Right forelimb (tissue), 1 donor: ENCODE measurements at places on chromosomes 7 and 10.

DNA sequence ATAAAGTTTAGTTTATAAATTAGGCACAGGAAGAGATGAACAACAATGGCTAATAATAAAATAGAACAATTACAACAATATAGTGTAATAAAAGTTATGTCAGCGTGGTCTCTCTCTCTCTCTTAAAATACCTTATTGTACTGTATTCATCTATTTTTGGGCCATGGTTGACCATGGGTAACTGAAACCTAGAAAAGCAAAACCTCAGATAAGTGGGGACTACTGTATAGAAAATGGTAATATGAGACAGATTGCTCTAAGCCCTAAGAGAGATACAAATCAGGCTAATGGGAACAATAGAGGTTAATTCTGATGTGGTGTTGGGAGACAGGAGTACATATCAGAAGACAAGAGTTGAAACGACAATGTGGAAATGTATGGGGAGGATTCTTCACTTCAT lies 86.2 kb downstream of the ZNF365 start:
- no peak for DNase-seq

- no peak for DNase-seq
Observed at GRCh38 chr10:72697716-72698115, 5.8 kb downstream of the MCU start.

GRCh38 chr10:3512263-3512662 lies 272.7 kb downstream of the KLF6 start:
- DNase-seq: no peak

- no peak for DNase-seq
Observed at GRCh38 chr7:77665161-77665560, 31.1 kb upstream of the RSBN1L start.

DNA sequence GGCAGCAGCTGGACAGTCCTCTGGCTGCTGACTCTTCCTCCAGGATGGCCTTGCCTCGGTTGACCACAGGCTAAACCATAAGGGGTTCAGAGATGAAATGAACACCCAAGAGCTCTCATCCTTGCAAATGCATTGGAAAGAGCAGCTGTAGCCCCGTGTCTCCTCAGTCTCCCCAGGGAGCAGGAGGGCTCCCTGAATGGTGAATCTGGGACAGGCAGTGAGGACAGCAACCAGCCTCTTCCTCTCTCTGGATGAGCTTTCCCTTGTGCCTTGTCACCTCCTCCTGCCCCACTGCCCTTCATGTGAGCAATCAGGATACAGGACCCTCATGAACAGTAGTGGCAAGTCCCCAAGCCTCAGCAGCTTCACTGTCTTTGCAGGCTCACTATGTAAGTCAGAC lies 23.9 kb upstream of the GDF10 start:
- DNase-seq: peak; percentile 20

GRCh38 chr10:115941361-115941771 lies 331.6 kb downstream of the GFRA1 start:
- DNase-seq: no peak

DNA sequence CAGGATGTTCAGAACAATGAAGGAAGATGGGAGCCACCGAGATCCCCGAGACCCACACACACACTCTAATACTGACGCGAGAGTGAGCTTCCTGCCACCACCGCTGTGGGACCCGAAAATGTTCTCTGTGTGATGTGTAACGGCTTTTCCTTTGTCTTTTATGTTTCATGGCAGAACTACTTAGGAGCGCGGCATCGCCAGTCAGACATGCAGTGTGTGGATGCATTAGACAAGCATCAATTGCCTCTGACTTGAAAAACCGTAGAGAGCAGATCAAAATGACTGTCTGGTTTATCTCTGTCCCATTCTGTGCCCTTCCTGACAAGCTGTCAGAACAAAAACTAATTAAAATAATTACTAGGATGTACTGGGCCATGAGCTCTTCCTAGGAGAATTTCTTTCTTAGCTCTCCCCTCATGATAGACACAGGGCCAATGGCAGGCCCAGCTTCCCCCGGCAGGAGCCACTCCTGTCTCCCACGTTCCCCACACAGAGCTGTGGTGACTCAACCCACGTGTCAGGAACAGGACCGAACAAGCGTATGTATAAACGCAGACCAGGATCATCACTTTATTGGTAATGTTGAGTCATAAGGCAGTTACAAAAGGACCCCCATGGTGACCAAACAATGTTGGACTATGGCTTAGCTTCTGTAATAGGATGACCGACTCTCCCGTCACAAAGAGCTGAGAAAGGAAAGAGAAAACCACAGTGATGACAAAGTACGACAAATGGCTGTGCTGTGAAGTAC lies 705.0 kb downstream of the PARD3 start:
- no peak for DNase-seq

- no peak for DNase-seq
Observed at GRCh38 chr10:125096975-125097374, 63.4 kb downstream of the CTBP2 start.

DNA sequence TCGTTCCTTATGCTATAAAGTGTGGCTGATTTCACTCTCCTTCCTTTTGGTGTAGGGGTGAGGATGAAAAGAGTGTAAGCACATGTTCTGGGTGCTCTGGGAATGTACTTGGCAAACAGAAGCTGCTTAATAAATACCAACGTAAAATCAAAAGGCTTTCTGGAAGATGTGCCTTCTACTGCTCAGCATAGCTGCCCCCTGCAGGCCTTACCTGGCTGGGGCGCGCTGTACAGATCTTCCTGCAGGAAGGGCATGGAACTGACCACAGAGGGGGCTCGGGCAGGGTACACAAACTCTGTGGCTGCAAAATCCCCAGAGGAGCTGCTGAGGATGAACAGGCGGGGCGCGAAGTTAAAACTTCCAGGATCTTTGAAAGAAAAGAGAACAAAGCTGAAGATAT lies 169.4 kb downstream of the SVIL start:
- DNase-seq: peak; percentile 9

DNA sequence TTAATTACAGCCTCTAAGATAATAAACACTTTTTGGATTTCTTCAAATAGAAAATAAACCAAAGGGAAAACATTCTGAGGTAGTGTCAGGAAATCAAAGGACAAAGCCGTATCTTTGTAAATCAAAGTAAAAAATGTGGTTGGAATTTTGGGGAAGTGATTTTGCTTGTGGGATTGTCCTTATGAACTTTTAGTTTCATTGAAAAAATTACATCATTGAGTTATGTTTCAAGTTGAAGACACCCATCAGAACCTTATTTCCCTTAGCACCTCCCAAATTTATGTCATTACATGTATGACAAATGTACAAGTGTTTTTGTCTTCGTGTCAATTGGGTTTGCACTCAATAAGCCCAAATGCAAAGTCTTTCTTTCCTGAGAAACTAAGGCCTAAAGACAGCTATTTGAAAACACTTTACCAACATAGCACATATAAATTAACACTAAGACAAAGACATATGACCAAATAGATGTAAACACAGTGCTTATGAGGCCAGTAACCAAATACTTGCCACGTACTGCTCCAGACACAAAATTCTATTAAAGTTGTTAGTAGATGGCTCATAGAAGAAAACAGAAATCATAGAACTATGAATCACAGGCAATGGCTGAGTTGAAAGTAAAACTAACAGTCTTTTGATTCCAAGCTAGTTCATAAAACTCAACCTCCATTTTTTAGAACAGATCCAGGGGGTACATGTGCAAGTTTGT lies 26.9 kb upstream of the LAMB4 start:
- no peak for DNase-seq

DNA sequence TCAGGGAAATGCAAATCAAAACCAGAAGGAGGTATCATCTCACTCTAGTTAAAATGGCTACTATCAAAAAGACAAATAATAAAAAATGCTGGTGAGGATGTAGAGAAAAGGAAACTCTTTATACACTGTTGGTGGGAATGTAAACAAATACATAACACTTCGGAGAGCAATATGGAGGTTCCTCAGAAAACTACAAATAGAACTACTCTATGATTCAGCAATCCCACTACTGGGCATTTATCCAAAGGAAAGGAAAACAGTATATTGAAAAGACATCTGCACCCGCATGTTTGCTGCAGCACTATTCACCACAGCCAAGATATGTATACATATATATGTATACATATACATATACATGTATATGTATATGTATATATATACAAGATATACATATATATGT lies 94.2 kb downstream of the C10orf90 start:
- no peak for DNase-seq

DNA sequence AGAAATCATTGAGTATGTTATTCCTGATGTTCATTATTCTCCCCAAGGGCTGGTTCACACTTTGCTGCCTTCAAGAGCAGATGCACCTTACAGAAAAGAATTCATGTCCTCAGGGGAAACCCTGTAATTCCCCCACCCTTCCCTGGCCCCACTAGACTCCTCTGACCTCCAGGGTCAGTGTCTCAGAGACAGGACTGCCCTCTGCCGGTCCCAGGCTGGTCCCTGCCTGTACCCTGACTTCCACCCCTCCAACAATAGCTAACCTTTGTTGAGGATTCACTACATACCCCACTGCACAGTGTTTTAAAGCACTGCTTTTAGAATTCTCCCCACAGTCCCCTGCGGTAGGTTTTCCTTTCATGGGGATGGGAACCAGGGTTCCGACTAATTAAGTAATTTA lies 4.4 kb upstream of the SEPHS1 start:
- no peak for DNase-seq

DNA sequence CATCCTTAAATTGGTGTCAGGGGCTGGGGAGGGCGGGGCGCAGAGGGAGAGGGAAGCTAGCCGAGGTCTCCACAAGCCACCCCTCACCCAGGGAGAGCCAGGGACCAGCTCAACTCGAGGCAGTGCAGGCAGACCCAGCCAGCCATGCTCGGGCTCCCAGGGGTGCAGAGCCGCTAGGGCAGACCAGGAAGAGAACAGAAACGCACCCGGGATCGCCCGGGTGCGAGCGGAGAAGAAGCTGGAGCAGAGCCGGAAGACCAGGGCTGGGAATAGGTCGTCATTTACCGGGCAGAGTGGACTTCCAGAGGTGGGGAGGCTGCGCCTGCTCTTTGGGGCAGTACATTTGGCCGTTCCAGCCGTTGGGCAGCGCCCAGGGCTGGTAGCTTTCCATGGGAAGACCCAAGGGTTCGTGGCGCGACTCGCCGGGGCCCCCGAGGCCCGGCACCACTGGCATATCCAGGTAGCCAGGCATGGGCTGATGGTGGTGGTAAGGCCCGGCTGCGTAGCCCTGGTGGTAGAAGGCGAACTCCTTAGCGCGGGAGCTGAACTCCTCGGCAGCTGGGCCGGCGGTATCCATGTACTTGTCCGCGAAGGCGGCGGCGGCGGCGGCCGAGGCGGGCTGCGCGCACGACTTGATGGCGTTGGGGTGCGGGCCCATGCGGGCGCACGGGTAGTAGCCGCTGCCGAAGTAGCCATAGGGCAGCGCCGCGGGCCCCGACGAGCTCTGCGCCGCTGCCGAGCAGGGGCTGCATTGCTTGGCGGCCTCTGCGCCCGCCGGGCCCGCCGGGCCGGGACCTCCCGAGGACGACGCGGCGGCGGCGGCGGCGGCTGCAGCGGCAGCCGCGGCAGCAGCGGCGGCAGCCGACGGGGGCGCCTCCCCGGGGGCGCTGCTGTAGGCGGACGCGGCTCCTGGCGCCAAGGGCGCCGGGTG lies 755 bp downstream of the HOXA13 start:
- peak; percentile 73 for DNase-seq

DNA sequence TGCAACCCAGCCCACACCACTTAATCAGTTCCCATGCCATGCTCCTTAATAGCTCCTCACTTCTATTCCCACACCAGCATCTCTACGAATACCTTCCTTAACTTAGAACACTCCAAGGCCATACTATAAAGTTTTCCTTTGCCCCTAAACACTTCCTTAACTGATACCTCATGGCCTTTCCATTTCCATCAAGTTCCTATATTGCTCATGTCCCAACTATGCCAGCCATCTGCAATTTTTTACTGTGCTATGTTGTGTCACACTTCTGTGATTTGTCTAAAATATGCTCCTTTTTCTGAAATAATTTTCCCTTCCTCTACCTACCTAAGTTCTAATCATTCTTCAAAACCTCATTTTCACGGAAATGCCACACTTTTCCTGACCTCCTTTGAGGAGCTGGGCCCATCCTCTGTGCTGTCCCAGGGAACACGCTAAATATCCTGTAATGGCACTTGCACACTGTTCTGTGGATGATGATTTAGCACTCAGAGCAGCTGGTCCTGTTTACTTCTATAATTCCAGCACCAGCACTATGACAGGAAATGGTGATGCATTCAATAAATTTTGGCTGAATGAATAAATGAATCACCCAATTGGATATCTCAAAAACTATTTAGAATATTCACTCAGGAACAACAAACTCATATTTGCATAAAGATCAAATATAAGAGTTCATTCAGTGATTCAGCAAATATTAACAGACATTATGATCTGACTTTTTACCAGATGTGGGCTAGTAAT lies 266.5 kb upstream of the HGF start:
- DNase-seq: no peak

GRCh38 chr10:61943674-61944378 lies 42.3 kb downstream of the ARID5B start:
- no peak for DNase-seq

GRCh38 chr7:134311807-134312206 lies 4.9 kb downstream of the SLC35B4 start:
- no peak for DNase-seq

DNA sequence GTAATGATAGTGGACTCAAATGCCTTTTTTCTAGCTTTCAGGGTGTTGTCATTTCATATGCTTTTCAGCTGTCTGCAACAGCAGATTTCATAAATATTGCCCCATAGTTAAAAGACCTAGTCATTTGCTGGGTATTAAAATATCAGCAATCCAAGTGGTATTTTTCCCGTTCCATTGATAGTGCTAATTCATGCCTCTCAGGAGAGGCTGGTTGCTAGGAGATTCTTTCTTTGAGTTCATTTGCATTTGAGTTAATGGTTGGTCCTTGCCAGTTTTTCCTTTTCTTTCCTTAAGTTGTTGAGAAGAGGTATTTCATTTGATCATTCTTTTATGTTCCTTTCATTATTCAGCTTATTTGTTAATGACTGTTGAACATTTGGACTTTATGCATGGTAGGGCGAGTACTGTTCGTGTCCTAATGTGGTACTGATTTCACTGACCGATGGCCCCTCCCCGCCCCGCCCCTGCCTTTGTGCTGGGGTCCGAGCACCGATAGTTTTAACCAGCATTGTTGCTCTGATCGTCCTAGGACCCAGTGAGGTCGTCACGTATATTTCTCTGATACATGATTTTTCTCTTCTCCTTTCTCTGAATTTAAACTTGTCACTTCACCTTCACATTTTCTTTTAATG lies 128.6 kb downstream of the CCNY start:
- DNase-seq: no peak

- DNase-seq: no peak
Observed at GRCh38 chr7:3292694-3293093, 8.4 kb upstream of the SDK1 start.
